ENCODE measurements at places on chromosomes 3 and 15. TPM values are rescaled to one million over a fixed set of nuclear protein-coding genes. Genes with fewer than 3 reads are reported as not detected.

DNA sequence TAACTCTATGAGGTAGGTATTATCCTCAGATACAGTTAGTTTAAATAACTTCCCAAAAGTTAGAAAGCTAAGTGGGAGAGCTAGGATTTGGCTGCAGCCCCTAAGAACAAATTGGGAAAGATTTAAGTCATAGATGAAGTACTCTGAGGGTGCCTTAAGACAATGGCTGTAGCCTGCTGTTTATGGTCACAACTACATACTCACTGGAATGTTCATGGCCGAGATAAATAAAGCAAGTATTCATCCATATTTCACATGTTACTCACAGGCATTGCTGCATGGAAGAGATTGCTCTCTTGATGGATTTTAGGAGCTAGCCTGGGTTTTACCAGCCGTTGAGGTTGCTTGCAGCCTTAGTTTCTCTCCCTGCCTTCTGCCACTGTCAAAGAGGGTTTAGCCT, 145.0 kb downstream of the CMSS1 start:
- no peak for ATAC-seq

DNA sequence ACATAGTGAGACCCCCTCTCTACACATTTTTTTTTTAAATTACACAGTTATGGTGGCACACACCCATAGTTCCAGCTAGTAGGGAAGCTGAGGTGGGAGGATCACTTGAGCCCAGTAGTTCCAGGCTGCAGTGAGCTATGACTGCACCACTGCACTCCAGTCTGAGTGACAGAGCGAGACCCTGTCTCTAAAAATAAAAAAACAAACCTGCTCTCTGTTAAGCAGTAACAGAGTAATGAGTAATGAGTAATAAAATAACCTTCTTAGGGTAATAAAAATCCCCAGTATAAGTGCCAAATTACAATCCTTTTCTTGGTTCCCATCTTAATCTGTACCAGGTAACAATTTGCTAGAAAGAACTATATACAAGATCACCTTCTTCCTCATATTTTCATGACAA, 65.9 kb upstream of the PLXND1 start:
- no peak for ATAC-seq

DNA sequence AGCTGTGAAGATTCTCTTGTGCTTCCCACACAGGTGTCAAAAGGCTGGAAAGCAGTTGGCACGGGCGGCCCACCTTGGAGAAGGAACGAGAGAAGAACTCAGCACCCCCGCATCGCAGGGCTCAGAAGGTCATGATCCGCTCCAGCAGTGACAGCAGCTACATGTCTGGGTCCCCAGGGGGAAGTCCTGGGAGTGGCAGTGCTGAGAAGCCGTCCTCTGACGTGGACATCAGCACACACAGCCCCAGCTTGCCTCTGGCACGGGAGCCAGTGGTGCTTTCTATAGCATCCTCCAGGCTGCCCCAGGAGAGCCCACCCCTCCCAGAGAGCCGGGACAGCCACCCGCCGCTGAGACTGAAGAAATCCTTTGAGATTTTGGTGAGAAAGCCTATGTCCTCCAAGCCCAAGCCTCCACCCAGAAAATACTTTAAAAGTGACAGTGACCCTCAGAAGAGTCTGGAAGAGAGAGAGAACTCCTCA, 31.4 kb downstream of the STARD5 start:
- ATAC-seq, result no peak

GRCh38 chr15:55827204-55827603, 84.3 kb upstream of the PRTG start:
- ATAC-seq, result no peak

The GPR156 gene
- total RNA-seq, result 1.0 TPM

All from motor neuron (in vitro differentiated cells).